ENCODE measurements at places on chromosomes 12 and 14. TPM values are rescaled to one million over a fixed set of nuclear protein-coding genes. Genes with fewer than 3 reads are reported as not detected.

DNA sequence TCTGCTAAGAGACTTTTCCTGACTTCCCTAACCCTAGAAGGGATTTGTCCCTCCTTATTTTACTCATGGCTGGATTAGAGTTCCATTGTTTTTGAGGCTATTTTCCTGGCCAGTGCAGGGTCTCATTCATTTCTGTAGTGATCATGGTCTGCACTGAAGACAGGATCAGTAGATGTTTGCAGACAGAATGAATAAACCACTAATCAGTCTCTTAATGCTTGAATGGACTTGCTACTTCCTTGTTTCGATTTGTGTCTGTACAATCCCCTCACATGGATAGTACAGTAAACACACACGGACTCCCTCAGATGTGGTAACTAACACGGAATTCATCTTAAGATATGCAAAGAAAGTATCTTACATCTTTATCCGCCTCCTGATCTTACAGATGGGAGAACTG is 102.6 kb upstream of the PRB2 start:
- DNase-seq: no peak

GRCh38 chr14:78637908-78638475 is 467.8 kb downstream of the NRXN3 start:
- DNase-seq: no peak

DNA sequence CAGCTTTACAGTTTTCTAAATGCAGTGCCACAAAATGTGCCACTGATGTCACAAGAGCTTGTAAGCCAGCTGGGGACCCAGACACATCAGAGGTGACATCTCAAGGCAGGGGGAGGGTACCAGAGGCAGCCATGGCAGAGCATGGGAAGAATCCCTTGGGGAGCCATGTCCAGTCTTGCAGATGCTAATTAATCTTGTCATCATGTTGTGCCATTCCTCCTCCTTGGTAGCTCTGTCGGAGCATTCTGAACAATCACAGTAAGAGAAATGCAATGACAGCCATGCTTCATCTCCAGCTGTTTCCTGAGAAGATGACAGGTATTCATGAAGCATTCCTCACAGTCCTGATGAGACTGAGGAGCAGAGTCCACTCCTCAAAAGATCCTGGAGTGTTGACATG is 287.9 kb downstream of the RPAP3 start:
- no peak for DNase-seq

DNA sequence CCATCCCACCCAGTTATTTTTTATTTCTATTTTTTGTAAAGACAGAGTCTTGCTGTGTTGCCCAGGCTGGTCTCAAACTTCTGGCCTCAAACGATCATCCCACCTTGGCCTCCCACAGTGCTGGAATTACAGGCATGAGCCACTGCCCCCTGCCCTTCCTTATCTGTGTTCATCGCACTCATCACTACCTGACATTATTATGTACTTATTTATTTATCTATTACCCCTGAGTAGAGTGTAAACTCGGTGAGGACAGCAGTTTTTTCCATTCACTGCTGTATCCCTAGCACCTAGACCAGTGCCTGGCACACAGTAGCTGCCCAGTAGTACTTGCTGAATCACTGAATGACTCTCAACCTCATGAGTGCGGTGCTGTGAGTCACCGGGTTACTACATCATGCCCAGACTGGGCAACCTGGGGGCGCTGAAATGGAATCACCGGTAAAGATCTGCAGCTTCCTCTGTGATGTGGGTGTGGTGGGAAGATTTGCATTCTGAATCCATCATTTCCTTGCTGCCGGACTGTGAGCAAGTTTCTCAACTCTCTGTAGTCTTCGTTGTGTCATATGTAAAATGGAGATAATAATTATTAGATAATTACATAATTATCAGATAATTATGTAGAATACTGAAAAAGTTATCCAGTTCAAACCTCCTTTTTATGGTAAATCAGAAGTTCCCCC is 81.9 kb upstream of the USP44 start:
- DNase-seq: no peak

GRCh38 chr14:30267141-30267540 is 291.8 kb upstream of the G2E3 start:
- no peak for DNase-seq

DNA sequence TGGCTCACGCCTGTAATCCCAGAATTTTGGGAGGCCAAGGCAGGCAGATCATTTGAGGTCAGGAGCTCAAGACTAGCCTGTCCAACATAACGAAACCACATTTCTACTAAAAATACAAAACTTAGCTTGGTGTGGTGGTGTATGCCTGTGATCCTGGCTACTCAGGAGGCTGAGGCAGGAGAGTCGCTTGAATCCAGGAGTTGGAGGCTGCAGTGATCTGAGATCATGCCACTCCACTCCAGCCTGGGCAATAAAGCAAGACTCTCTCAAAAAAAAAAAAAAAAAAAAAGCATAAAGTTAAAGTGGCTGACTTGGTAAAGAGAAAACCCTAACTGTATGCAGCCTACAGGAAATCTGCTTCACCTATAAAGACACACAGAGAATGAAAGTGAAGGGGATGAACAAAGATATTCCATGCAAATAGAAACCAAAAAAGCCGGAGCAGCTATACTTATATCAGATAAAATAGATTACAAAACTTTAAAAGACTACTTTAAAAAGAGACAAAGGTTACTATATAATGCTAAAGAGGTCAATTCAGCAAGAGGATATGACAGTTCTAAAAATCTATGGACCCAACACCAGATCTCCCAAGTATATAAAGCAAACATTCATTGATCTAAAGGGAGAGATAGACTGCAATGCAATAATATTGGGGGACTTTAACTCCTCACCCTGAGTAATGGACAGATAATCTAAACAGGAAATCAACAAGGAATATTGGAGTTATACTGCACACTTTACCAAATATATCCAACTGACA is 4.1 kb downstream of the CLEC2B start:
- no peak for DNase-seq

DNA sequence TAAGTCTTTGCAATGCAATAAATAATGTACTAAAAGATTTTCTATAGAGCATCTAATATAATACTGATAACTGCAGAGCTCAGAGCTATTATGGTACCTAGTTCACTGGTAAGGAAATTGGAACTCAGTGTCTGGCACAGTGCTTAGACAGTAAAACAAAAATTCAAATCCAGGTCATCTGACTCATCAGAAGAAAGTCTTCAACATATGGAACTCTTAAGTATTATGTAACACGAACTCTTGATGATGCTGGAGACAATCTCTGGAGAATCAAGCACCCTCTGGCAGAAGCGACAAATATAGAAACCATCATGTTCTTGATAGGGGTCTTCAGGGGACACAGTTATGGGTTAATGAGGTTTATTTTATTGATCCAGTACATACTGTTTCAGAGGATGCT is 37.3 kb upstream of the TRHDE start:
- no peak for DNase-seq

Gene ABCC9
- not detected for total RNA-seq

Gene CIT
- total RNA-seq: 41.8 TPM

Gene FAM216A
- total RNA-seq: 64.8 TPM

Gene RNASE7
- not detected for total RNA-seq
